NCI-H748 treated with DMSO at 0.1 percent for 48 hours (cell line): ENCODE measurements at places on chromosomes 6 and 20.

- DNase-seq, result no peak
Measured at GRCh38 chr6:100171533-100172321, 177.7 kb upstream of the MCHR2 start.

DNA sequence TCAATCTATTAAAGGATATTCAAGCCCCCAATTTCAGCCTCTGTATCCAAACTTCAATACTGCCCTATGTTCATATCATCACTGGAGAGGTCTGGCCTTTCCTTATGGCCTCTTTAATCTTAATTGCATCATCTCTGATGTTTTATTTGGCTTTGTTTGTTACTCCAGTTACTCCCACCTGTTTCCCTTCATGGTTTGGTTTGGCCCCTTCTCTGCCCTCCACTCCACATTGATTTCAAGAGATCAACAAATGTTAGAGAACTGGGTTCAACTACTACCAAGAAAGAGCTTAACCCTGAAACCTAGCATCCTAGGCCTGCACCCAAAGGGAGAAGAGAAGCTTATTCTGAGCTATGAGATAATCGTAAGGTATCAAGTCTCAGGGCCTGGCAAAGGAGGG is 221.6 kb downstream of the LAMA2 start:
- DNase-seq, result no peak

GRCh38 chr6:56335726-56336125 is 88.3 kb upstream of the COL21A1 start:
- no peak for DNase-seq

GRCh38 chr6:27667016-27667656 is 194.2 kb upstream of the ZNF184 start:
- no peak for DNase-seq

DNA sequence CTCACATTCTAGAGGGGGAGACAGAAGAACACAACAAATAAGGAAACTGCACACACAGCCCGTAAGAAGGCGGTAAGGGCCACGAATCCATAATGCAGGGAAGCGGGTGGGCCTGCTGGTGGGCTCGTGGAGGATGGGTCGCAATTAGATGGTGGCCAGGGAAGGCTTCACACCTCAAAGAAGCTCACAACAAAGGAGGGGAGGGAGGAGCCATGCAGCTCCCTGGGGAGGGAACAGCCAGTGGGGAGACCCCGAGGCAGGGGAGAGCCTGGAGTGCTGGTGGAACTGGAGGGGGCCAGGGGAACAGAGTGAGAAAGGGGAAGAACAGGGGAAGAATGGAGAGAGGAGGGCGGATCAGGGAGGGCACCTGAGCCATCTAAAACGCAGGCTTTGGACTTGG is 13.4 kb downstream of the SRC start:
- DNase-seq, result no peak

GRCh38 chr20:25044660-25045342 is 13.1 kb downstream of the ACSS1 start:
- no peak for DNase-seq

DNA sequence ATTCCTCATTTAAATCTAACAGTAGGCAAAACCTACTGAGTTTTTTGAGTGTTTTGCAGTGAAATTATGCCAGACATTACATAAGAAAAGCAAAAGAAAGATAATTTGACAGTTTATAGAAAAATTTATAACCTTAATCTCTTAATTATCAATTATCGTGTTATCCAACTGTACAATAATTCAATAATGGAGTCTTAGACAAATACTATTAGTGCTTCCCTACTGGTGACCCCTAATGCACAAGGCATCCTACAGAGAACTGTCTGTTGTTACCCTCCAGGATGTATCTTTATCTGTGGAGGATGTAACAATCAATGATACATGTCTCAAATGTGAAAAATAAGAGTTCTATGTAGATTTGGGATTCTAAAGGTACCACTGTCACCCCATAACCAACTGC is 1687.6 kb downstream of the GRIK2 start:
- DNase-seq, result no peak

GRCh38 chr20:60056407-60057122 is 98.3 kb downstream of the CDH26 start:
- DNase-seq, result no peak

DNA sequence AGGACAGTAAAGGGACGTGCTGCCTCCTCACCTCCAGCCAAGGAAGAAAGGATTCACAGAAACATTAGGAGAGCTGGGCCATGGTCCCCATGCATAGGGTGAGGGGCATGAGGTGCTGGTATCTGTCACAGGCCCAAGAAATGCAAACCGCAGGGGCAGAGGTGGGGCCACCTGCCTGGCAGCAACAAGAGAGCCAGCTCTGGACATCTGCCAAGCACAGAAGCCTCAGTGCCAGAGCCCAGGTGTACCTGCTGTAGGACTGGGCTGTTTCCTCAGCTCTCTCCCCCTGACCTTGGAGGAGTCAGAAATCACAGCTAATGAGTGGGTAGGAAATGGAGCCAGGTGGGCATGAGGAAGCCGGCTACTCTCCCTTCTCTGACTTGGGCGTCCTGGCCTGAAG is 45.3 kb downstream of the SLC2A12 start:
- peak; percentile 47 for DNase-seq

GRCh38 chr6:5753209-5753608 is 253.5 kb downstream of the NRN1 start:
- DNase-seq, result no peak

DNA sequence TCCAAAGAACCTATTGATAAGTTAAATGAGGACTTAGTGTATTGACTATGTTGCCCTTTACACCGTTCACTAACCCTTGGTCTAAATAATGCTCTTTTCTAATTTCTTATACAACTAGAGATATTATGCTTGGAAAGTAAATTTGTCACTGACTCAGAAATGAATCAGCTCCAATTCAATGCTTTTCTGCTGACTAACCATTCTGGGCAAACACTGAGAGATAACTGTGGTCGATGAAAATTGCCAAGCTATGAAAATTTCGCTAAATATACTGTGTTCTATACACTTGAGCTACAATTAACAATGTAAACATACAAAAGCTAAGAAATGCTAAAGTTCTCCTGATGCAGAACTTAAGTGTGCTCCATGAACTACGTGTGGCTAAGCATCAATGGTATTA is 23.1 kb upstream of the FBXO9 start:
- no peak for DNase-seq

DNA sequence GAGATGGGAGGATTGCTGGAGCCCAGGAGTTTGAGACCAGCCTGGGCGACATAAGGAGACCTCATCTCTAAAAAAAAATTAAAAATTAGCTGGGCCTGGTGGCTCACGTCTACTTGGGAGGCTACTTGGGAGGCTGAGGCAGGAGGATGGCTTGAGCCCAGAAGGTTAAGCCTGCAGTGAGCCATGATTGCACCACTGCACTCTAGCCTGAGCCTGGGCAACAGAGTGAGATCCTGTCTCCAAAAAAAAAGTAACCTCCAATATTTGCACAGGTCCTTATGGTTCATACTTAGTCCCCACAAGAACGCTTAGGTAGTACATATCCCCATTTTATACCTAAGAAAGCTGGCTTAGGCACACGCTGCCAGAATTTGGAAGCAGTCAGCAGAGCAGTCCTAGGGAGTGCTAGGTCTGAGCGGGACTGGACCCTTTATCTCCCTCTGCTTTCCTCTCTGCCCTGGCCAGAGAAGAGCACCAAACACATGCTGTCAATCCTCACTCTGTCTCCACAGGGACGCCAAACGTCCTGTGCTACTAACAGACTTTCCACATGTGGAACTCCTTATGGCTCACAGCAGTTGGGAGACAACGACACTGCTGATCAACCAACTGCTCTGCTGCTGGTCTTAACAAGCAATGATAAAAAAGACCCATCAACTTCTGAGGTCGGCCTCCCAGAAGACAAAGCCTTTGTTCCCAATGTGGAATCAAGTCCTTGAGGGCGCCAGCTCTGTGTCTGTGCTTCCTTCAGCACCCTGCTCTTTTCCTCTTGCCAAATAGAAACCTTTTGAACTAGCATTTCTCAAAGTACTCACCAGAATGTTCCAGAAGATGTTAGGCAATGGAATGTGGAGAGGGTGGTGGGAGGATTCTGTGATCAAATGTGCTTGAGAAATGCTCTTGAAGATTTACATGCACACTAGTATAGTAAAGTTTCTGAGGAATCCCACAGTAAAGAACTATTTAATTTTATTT is 226.3 kb upstream of the DTNBP1 start:
- no peak for DNase-seq
